Effector memory CD8-positive, alpha-beta T cell (primary cell): ENCODE measurements at places on chromosomes 7 and 10.

DNA sequence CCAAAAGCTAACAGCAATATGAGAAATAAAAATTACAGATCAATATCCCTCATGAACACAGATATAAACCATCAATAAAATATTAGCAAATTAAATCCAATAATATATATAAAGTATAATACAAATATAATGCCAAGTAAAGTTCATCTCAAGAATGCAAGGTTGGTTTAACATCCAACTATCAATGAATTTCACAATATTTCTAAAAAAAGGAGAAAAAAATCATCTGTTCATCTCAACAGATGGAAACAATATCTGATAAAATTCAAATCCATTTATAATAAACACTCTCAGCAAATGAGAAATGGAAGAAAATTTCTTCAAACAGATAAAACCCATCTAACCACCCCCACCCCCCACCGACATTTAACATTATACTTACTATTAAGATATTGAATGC is 86.9 kb downstream of the SIRT1 start:
- H3K27ac ChIP-seq = no peak overlapping the region
- no peaks in the 10 kb centered on the region for H3K4me1 ChIP-seq
- H3K36me3 ChIP-seq = peaks cover 56% of the 10 kb centered on the region
- H3K4me3 ChIP-seq = no peak overlapping the region
- no peaks in the 10 kb centered on the region for H3K27me3 ChIP-seq

GRCh38 chr10:121753726-121754476 is 155.7 kb upstream of the FGFR2 start:
- peaks cover 3% of the 10 kb centered on the region for H3K36me3 ChIP-seq
- H3K4me3 ChIP-seq = no peak overlapping the region
- no peak for DNase-seq
- H3K27ac ChIP-seq = peak overlapping the region; percentile 23

GRCh38 chr10:59872892-59873463 is 33.4 kb downstream of the CCDC6 start:
- H3K36me3 ChIP-seq = peaks cover 5% of the 10 kb centered on the region
- no peaks in the 10 kb centered on the region for H3K27me3 ChIP-seq
- no peak for DNase-seq
- peaks cover 32% of the 10 kb centered on the region for H3K4me1 ChIP-seq

DNA sequence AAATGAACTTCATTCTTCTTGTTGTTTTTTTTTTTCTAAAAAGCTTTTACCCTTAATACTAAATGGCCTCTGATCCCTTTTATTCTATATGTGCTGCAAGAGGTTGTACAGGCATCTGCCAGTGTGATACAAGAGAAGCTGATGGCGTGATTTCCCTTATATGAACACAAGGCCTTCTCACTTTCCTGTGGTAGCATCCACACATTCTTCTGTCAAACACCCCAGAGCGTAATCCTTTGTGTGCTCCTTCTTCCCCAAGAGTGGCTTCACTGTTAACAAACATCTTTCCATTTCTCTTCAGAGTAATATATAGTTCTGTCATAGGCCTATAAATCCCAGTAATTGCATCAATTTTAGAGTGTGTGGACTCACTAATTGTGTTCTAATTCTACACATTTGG is 86.3 kb upstream of the CAPZA2 start:
- peaks cover 7% of the 10 kb centered on the region for H3K27me3 ChIP-seq
- H3K27ac ChIP-seq = no peak overlapping the region

DNA sequence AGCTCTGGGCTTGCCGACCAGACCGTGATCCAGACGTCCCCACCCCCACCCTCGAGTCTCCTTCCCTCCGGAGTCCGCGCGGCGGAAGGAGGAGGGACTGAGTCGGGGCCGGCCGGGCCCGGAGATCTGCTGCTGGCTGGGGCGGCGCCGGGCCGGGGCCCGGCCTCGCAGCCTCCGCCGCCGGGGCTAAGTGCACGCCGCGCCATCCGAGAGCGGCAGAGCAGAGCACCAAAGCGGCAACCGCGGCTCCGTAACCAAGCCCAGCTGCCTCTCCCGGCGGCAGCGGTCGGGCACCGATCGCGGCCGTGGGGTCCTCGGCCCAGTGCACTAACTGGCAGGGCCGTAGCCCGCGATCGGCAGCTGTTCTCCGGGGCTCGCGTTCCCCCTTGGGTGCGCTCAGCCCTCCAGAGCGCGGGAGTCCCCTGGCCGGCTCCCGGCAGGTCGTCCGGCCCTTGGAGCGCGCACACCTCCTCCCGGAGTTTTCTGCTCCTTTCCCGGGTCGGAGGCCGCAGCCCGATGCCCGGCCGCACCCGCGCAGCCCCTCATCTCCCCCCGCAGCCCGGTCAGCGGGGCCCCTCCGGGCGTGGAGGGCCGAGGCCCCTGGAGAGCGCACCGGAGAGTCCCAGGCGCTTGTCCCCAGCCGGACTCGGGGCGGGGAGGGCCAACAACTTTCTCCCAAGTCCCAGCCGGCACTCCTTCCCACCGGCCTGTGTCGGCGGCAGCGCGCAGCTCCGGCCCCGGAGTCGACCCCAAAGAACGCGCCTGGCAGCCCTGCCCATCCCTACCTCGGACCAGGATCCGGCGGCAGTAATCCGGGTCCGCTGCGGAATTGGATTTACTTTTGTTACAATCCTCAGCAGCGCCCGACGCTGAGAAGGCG is 799 bp downstream of the VAX1 start:
- no peak overlapping the region for H3K4me3 ChIP-seq
- H3K4me1 ChIP-seq = peaks cover 3% of the 10 kb centered on the region
- H3K27me3 ChIP-seq = peaks cover 93% of the 10 kb centered on the region
- H3K27ac ChIP-seq = no peak overlapping the region

DNA sequence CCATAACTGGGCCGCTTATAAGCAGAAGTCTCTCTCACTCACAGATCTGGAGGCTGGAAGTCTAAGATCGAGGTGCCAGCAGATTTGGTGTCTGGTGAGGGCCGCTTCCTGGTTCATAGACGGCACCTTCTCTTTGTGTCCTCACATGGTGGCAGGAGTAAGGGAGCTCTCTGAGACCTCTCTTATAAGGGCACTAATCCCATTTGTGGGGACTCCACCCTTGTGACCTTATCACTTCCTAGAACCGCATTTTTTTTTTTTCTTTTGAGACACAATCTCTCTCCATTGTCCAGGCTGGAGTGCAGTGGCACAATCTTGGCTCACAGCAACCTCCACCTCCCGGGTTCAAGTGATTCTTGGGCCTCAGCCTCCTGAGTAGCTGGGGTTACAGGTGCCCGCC is 8.1 kb downstream of the FBH1 start:
- H3K27me3 ChIP-seq = no peaks in the 10 kb centered on the region
- peaks cover 32% of the 10 kb centered on the region for H3K4me1 ChIP-seq
- H3K36me3 ChIP-seq = peaks cover 7% of the 10 kb centered on the region
- no peak for DNase-seq
- no peak overlapping the region for H3K4me3 ChIP-seq

- H3K27me3 ChIP-seq = peaks cover 7% of the 10 kb centered on the region
- no peak overlapping the region for H3K27ac ChIP-seq
- peaks cover 2% of the 10 kb centered on the region for H3K36me3 ChIP-seq
Observed at GRCh38 chr10:71638822-71639719, 80.5 kb downstream of the C10orf105 start.

GRCh38 chr10:88008866-88009470 is 145.5 kb downstream of the PTEN start:
- no peaks in the 10 kb centered on the region for H3K27me3 ChIP-seq
- H3K27ac ChIP-seq = no peak overlapping the region
- no peaks in the 10 kb centered on the region for H3K36me3 ChIP-seq
- no peak overlapping the region for H3K4me3 ChIP-seq

DNA sequence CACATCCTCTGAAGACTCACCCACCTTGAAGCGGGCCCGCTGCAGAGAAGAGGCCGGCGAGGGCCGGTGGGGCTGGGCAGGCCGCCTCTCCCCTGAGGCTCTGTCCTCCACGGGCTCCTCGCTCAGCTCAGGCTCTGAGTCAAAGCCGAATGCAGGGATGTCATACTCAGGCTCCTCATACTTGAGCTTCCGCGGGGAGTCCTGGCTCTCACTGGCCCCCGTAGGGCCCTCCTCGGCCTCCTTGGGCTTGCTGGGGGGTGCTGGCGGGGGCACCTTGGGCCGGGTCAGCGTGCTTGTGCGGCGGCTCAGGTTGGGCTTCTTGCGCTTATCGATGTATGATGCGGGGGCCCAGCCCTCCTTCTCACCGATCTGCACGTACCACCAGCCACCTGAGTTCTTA is 109.9 kb downstream of the NEURL1 start:
- peaks cover 4% of the 10 kb centered on the region for H3K36me3 ChIP-seq
- no peak overlapping the region for H3K4me3 ChIP-seq
- no peak for DNase-seq
- no peaks in the 10 kb centered on the region for H3K4me1 ChIP-seq
- no peaks in the 10 kb centered on the region for H3K27me3 ChIP-seq

DNA sequence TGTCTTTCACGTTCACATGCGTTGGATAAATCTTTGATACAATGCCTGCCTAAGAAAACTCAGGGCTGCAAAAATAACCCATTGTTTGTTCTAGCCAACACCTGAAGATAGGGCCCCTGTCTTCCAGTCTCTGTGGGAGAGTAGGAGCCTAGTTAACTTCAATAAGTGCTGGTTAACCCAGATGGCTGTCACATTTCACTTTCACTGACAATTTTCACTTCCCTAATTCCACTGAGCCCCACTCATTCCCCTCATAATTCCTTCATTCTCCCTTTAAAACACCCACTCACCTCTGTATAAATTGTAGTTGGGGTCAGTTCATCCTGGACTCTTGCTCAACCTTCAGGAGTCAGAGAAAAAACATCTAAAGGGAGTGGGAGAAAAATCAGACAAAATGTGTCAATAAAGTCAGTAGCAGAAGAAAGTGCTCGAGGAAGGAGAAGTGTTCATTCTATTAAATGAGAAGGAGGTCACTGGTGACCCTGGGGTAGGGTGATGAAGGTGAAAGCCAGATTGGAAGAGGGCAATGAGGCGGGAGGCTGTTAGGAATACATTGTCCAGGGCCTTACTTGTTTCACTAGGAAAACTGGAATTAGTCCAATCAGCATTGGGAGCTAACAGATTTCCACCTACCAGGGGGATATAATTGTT is 51.2 kb upstream of the ABI1 start:
- no peak for DNase-seq
- no peak overlapping the region for H3K27ac ChIP-seq
- H3K27me3 ChIP-seq = peaks cover 3% of the 10 kb centered on the region
- H3K4me1 ChIP-seq = no peaks in the 10 kb centered on the region
- no peaks in the 10 kb centered on the region for H3K36me3 ChIP-seq

DNA sequence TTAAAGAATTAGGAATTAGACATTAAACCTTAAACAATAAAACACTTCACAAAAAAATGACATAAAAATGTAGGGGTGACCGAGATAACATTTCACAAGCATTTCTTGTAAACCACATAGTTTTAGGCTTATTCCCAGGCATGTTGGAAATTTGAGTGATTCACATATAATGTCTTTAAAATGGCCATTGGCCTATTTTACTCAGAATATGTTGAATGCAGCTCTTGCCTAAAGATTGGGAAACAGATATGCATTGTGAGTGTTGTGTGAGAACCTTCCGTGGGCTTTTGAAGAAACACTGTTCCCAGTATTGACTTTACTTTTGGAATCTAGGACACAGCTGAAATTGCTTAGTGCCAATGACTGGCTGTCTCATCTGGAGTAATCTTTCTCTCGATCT is 79.6 kb downstream of the ARL5B start:
- no peak overlapping the region for H3K4me3 ChIP-seq
- no peak overlapping the region for H3K27ac ChIP-seq
- peaks cover 8% of the 10 kb centered on the region for H3K27me3 ChIP-seq
- DNase-seq = no peak
- H3K4me1 ChIP-seq = no peaks in the 10 kb centered on the region

DNA sequence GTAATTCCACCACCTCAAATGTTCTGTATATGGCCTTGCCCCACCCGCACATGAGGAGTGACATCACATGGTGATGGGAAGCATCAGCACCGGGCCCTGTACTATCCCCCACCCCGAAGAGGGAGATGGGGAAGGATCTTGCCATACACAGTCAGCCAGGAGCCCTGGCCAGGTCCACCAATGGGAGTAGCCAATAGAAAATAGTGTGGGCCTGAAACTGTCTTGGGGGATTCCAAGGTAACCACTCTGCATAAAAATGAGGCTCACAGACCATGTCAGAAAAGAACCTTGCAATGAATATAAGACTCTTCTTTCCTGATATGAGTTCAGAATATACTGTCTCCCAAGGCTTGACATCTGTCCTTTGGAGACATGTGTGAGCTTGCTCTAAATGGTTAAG is 51.1 kb downstream of the ADRB1 start:
- peaks cover 34% of the 10 kb centered on the region for H3K4me1 ChIP-seq
- peaks cover 5% of the 10 kb centered on the region for H3K27me3 ChIP-seq
- no peak for DNase-seq
- H3K36me3 ChIP-seq = no peaks in the 10 kb centered on the region
- H3K27ac ChIP-seq = no peak overlapping the region

- no peaks in the 10 kb centered on the region for H3K36me3 ChIP-seq
- H3K4me3 ChIP-seq = no peak overlapping the region
- H3K27me3 ChIP-seq = no peaks in the 10 kb centered on the region
- DNase-seq = no peak
Observed at GRCh38 chr7:44151956-44152355, 10.8 kb upstream of the MYL7 start.

DNA sequence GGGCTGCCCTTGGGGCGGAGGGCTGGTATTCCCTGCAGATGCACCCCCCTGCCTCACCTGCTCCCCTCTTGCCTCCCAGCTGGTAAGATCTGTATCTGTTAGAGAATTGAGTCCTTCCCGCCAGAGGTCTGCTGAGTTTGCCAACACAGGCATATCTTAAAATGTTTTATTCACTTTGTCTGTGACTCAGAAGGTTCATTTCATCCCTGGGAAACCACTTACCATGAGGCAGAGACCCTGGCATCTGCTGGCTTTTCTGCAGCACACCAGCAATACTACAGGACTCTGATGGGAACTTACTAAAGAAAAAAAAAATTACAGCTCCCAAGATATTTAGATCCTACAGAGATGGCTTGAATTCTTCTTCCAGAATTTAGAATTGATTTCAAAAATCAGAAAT is 131.3 kb downstream of the PLPP4 start:
- H3K36me3 ChIP-seq = peaks cover 2% of the 10 kb centered on the region
- no peak overlapping the region for H3K27ac ChIP-seq
- H3K4me3 ChIP-seq = no peak overlapping the region
- no peak for DNase-seq
- no peaks in the 10 kb centered on the region for H3K4me1 ChIP-seq

- DNase-seq = no peak
- H3K36me3 ChIP-seq = no peaks in the 10 kb centered on the region
- no peaks in the 10 kb centered on the region for H3K4me1 ChIP-seq
Observed at GRCh38 chr7:132115758-132116157, 460.5 kb downstream of the PLXNA4 start.

DNA sequence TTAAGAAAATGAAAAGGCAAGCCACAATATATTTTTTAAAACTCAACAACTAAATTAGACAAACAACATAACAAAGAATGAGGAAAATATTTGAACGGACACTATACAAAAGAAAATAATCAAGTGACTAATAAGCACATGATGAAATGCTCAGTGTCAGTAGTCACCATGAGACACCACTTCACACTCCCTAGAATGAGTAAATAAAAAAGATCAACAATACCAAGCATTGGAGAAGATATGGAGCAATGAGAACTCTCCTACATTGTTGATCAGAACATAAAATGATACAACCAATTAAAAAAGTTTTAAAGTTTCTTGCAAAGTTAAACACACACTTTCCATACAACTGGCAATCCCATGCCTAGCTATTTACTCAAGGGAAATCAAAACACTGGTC is 222.2 kb downstream of the C7orf25 start:
- no peaks in the 10 kb centered on the region for H3K36me3 ChIP-seq
- peaks cover 4% of the 10 kb centered on the region for H3K27me3 ChIP-seq
- no peak overlapping the region for H3K4me3 ChIP-seq
- no peak overlapping the region for H3K27ac ChIP-seq
- no peaks in the 10 kb centered on the region for H3K4me1 ChIP-seq
